ENCODE measurements at places on chromosomes 12 and 14.

DNA sequence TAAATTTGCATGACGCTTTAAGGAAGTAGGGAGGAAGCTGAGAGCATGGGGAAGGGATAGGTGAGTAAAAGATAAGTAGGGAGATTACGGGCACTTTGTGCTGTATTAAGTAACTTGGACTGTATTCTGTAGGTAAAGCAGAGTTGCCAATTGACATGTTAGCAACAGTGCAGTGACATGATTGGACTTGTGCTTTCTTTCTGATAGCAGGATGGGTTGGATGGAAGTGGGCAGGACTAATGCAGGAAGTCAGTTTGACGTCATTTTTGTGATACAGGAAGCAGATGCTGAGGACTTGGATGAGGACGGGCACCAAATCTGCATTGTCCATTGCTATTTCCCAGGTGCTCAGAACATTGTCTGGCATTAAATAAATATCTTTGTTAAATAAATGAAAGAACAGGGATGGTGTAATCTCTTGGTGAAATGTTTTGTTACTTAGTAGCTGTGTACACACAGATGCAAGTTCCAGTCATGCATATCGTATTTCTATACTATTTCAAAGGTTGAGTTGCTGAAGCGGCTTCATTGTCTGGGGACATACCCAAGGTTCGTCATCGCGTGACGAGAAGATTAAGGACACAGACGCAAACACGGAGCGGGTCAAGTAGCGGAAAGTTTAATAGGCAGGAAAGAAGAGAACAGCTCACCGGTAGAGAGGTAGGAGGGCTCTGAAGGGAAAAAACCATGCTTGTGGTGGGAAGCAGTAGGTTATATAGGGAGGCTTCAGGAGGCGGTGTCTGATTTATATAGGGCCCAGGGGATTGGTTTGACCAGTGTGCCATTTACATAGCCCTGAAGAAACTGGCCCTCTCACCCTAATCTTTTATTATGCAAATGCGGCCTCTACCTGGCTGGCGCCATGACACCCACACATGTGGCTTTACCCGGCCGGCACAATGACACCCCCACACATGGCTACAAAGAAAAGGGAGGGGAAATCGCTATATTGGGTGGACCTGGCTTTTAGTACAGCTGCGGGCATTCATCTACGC is 30.7 kb downstream of the GUCY2C start:
- no peak for DNase-seq

DNA sequence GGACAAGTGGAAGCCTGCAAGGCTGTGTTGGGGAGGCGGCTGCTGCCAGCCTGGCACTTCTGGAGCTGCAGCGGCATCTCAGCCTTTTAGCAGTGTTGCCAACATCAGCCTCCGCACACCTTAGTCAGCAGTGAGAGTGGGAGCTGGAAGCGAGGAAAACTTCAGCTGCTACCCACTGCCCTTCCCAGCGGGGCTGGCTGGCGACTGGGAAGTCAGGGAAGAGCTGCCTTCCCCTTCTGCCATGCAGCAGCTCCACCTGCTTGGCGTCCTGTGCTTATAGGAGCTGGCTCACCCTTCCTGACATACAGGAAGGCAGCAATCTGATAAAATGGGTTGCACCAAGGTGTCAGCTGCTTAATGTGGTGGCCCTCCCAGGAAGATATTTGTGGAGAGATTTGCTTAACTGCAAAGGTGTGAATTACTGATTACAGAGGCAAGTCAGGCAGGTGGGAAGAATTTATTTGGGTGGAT is 15.4 kb upstream of the PLEKHG3 start:
- DNase-seq = no peak

GRCh38 chr12:34363050-34363673 is 340.9 kb downstream of the ALG10 start:
- no peak for DNase-seq

- no peak for DNase-seq
Measured at GRCh38 chr12:106096376-106096775, 42.4 kb downstream of the NUAK1 start.

GRCh38 chr14:58598028-58598803 is 39.5 kb upstream of the DACT1 start:
- no peak for DNase-seq

GRCh38 chr14:79661752-79662151 is 549.6 kb downstream of the DIO2 start:
- no peak for DNase-seq

DNA sequence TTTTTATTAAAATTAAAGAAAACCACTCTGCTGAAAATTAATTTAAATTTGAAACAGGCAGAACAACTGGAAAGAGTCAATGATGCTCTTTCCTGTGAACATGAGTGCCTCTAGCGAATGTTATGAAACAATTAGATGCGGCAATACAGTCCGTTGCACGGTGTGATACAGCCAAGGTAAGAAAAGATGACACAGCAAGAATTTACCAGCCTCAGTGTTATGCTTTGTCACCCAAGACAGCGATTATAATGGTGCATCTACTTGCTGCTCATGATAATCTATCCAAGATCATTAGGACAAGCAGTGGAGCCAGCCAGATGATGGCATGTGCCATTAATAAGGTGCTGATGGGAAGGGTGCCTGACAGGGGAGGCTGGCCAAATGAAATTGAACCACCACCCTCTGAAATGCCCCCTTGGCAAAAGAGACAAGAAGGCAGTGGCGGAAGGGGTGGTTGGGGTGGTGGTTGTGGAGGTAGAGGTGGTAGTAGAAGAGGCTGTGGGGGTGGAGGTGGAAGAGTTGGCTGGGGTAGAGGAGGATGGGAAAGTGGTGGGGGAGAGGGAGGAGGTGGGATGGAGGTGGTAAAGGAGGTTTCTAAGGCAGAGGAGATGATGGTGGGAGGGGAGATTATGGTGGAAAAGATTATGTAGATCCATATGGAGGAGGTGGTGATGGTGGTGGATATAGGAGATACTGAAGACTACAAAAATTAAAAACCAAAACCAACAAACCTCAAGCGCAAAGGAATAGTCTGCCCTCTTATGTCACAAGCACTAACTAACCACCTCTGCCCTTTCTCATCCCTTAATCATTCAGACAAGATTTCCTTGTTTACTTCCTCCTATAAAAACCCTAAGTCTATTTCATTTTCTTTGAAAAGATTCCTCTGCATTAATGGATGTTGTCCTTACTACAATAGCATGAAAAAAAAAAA is 4.0 kb upstream of the RESF1 start:
- DNase-seq = no peak

DNA sequence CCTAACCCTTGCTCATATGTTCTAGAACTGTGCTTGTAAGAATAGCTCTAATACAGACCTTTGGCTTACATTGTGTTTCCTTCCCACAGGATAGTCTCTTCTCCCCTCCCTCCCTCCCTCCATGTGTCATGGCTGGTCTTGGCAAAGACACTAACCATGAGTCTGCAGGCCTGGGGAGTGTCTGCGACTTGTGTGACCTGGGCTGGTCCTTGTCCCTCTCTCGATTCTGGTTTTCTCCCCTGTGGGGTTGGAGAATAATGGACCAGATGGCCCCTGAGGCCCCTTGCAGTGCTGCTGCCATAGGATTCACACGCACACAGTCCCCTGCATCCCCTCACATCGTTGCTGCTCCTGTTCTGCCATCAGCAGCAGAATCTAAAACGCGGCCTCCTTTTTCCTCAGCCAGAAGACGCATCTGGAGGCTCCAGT is 30.3 kb downstream of the DEGS2 start:
- no peak for DNase-seq

DNA sequence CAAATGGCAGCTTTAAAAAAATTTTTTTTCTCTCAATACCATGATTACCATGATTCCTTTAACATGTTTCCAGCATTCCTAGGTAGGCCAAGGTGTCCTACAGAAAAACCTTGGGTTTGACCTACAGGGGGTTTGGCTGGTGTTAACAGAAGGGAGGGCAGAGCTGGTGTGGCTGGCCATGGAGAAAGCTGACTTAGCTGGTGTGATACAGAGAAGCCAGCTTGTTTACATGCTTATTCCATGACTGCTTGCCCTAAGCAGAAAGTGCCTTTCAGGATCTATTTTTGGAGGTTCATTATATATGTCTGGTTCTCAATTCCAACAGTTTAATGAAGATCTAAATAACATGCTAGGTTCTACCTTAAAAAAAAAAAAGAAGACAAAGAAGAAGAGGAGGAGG is 68.6 kb downstream of the EEA1 start:
- no peak for DNase-seq

GRCh38 chr12:105382771-105383622 is 52.5 kb downstream of the C12orf75 start:
- no peak for DNase-seq

- DNase-seq = no peak
Measured at GRCh38 chr12:109947521-109947920, 47.4 kb downstream of the TCHP start.

- DNase-seq = no peak
Measured at GRCh38 chr12:49942512-49942893, 8.0 kb upstream of the AQP2 start.

DNA sequence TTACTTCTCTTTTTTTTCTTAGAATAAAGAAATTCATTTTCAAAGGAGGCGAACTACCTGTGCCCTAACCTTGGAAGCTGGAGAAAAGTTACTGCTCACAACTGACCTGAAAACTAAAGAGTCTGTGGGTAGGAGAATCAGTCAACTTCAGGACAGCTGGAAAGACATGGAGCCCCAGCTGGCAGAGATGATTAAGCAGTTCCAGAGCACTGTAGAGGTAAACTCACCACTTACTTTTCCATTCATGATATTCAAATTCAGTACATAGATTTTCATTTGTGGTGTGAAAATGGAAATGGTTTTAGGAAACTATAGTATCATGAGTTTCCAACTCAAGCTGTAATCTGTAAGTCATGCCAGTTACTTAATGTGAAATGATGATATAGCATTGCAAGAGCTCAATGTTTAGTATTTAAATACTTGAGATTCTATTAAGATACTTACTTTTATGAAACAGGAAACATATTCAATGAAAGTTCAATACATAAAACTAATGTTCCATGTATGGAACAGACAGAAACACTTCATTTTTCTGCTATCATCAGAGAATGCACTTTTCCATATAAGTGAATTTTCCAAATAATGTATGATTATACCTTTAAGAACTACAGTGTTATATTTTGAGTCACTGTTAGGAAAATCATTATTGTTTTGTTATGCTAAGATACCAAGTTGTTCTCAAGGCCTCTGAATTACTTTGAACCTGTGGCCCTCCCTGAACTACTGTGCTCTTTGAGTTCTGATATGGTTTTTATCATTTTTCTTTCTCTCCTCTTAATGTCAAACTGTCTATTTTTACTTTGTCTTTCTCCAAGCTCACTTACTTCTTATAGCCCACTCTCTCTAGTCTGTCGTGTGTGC is 119.0 kb downstream of the ESR2 start:
- DNase-seq = no peak

DNA sequence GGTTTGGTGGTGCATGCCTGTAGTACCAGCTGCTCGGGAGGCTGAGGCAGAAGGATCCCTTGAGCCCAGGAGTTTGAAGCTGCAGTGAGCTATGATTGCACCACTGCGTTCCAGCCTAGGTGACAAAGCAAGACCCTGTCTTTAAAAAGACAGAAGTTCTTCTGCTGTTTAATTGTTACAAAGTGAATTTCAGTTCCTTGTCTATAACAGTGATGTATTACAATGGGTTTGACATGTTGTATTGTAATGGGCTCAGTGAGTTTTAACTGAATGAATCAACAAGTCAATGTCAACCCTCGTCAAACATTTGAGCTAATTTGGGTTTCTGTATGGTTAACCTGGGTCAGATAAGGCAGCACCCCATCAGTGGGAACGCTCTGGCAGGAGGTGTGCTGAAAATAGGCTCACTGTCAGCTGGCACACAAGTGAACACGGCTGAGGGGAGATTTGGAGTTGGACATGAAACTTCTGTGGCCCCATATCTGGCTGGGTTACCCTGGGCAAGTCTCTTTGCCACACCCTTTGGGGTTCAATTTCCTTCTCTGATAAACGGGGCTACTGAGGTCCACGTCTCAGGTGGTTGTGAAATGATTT is 14.0 kb upstream of the TRPV4 start:
- DNase-seq = no peak

- no peak for DNase-seq
Measured at GRCh38 chr12:49907352-49907751, 3.7 kb upstream of the FAIM2 start.

GRCh38 chr12:81627336-81628189 is 131.6 kb downstream of the PPFIA2 start:
- no peak for DNase-seq

DNA sequence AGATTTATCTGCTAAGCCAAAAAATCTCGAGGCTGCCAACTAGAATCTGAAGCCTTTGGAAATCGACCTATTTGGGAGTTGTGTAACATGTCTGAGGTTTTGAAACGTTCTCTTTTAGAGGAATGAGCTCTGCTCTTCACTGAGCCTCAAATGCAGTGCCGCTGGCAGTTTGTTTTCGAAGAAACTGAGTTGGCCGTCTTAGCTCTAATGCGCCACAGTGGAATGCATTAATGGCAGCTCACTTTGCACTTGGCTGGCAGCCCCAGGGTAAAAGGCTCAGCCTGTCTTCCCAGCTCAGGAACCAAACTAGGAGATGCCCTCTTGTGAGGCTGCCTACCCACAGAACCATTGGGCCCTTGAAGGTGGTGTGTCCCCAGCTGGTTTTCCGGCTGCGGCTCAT is 53.8 kb downstream of the SFSWAP start:
- no peak for DNase-seq

GRCh38 chr14:78848234-78848820 is 678.2 kb downstream of the NRXN3 start:
- peak; percentile 41 for DNase-seq

GRCh38 chr12:114163771-114164170 is 197.6 kb upstream of the RBM19 start:
- DNase-seq = no peak

DNA sequence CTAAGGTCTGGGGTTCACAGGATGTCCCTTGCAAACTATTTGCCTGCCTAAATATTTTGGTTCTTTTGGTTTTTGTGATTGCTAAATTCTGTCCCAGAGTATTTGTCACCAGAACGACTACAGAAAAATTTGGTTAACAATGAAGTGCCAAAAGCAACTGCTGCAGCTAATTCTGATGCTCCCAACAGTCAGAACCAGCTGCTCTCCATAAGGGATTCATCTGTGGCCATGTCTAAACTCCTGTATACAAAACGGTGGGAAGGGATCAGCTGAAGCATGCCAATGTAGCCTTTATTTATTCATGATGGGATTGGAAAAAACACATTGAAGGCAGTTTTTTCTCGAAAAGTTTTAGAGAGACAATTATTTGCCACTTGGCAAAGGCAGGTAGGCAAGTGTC is 29.3 kb upstream of the PELI2 start:
- no peak for DNase-seq

DNA sequence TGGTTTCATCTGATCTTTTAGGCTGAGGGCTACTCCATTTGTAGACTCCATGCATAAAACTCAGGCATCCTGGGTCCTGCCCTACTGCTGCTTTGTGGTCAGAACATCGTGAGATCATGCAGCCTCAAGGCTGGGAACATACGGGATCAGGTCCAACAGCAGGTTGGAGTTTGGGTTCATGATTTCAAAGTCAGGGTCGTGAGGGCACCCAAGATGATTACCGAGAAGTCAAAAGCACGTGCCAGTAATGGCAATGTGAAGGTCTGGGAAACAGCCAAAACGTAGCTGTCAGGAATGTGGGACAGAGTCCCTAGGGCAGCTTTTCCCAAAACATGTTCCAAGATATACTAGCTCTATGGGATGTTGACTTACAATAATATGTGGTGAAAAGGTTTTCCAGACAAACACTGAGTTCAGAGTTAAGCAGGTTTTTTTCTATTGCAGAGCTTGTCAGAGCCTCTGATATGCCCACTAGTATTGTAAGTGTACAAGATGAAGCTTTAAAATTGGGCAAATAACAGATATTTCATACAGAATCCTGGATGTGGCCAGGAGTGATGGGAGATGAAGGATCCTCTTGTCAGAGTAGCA is 130.3 kb upstream of the DNM1L start:
- DNase-seq = no peak

Data from activated CD8-positive, alpha-beta memory T cell treated with anti-CD3 and anti-CD28 coated beads, Interleukin-2, amount 10 ng/mL, durations not matched to agents 7 days and 5 days (primary cell).